ENCODE measurements at places on chromosomes 12 and 14.

DNA sequence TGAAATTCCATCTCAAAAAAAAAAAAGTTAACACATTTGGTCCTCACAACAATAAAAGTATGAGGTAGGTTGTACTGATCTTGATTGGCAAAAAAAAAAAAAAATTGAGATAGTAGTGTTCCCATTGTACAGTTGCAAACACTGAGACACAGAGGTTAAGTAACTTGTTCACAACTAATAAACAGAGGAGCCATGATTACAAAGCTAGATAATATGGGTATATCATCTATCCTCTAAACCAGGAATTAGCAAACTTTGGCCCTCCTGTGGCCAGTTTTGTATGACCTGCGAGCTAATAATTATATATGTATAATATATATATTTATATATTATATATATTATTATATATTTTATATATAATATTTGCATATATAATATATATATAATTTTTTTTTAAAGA is 2.3 kb upstream of the PSME1 start:
- no peak for DNase-seq

- DNase-seq: no peak
These were observed 13.5 kb downstream of the SINHCAF start for GRCh38 chr12:31312431-31312830.

DNA sequence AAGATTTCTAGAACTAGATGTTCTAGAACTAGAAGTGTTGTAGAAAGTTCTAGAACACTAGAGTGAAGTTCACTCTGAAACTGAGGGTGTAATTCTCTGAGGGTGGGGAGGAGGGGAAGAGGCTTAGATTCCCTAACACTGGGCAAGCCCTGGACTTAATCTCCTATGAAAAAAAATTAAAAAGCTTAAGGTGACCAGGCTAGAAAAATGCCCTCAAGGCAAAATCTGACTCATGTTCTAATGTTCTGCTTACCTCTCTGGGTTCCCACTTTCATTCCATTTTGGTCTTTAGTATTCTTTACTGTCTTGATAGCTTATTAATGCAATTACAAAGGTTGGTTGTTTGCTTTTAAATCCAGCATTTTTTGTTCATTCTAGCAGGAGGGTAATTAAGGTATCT is 101.5 kb downstream of the KICS2 start:
- no peak for DNase-seq

- DNase-seq: no peak
These were observed 56.7 kb downstream of the BTBD7 start for GRCh38 chr14:93276031-93276716.

GRCh38 chr14:47595552-47595951 is 79.9 kb downstream of the MDGA2 start:
- DNase-seq: no peak

DNA sequence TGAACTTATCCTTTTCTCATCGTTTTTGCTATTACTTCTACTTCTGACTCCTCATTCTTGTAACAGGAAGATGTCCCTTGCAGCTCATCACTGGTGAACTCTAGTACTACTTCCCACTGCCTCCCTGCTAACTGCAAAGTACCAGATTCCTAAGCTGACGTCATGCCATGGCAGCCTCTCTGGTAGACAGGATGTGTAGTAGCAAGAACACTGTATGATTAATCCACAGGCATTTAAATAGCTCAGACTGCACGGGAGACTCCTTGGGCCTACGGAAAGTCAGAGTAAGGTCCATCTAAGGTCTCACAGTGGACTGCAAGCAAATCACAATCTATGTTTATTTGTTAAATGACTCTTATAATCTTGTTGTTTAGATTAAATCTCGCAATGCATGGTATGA is 43.5 kb downstream of the DNAI7 start:
- DNase-seq: peak; percentile 39

GRCh38 chr12:87812681-87813080 is 216.5 kb downstream of the C12orf50 start:
- DNase-seq: no peak

DNA sequence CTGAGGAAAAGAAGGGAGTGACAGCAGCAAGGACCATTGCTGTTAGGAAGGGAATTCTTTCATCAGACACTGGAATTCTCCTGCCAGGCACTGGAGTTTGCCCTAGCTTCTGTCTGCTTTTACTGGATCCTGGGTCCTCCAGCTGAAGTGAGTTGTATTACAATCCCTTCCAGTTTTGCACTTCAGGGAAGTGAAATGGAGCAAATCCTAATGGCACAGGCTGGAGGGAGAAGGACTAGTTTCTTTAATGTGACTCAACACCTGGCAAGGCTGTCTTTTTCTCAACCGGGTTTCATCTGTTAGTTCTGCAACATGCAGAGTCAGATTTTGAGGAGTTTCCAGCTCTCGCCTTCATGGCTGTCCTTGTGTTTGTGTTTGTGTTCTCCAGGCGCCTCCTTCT is 45.8 kb downstream of the ETV6 start:
- no peak for DNase-seq

DNA sequence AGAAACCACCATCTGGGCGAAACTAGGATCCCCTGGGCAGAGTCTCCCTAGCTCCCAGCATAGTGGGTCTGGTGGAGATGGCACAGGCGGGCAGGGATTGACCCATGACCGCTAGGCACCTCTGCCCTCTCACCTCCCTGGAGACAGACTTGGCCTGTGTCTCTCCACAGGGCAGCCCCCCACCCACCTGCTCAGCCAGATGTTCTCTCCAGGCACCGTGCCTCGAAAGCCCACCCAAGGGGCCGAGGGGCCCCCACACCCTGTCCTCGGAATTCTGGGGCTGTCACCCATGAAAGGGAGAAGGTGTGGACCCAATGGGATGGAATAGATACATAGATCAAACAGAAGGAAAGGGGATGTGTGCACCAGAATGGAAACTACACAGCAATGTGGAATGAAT is 229.1 kb upstream of the RTL1 start:
- no peak for DNase-seq
